ENCODE measurements at places on chromosomes 6 and 20.

DNA sequence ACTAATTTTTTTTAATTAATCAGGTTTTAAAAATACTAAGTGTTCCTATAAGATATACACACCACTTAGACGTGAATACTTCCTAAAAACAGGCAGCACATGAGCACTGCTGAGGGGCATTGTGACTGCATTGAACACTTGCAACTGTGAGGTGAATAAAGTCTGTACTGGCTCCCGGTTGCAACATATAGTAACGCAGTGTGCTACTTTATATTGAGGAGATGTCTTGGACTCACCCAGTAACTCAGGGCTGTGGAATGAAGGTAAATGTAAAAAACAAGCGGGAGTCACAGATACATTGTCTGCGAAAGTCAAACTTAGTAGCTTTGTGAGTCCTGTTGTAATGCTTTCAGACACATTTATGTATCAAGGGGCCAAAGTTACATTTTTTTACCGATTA lies 17.0 kb upstream of the HLA-A start:
- DNase-seq = no peak

DNA sequence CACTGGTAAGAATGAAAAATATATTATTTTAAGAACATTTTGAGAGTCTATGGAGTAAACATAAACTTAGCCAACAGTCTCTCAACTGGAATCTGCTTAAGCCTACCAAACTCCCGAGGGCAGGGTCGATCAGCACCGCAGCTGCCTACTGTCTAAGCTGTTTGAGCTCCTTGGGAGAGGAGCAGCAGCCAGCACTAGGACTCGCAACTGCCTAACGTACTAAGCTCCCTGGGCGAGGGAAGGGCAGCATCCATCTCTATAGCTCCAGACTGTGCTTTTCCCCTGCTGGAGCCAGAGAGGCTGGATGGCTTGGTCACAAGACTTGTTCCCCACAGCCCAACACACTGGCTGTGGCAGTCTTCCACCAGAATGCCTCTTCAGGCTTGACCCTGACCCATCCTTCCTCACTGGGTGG lies 96.4 kb downstream of the MOXD1 start:
- DNase-seq = no peak

DNA sequence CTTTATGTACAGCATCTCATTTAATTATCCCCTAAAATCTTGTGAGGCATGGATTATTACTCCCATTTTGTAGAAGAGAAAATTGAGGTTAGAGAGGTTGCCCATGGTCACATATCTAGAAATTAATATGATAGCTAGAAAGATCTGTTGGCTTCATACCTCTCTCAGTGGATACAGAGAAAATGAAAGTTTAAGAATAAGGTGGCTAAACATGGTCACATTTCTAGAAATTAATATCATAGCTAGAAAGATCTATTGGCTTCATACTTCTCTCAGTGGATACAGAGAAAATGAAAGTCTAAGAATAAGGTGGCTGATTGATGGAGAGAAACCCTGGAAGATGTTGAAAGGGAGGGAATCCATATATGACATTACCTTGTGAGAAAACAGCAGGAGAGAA lies 260.7 kb upstream of the MAN1A1 start:
- DNase-seq = no peak

DNA sequence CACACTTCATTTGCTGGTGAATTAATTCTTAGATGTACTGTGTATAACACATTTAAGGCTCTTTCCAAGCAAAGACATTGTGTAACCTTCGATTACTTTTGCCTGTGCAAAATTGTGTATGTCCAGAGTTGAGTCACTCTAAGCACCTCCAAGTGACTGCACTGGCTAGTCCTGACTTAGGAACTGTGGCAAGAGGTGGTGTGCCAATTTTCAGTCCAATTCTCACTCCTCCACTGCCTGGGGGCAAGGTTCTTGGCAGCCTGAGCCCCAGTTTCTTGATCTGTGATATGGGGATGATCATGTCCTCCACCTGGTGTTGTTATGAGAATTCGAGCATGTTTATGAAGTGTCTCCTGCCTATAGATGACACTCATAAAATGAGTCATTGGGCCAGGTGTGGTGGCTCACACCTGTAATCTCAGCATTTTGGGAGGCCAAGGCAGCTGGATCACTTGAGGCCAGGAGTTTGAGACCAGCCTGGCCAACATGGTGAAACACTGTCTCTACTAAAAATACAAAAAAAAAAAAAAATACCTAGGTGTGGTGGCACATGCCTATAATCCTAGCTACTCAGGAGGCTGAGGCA lies 105.3 kb upstream of the CDYL start:
- DNase-seq = no peak

- DNase-seq = peak; percentile 21
Observed at GRCh38 chr6:82589509-82590206, 226.0 kb downstream of the TPBG start.

Measured in NCI-H774 (cell line).